NCI-H1436 treated with DMSO at 0.1 percent for 48 hours (cell line): ENCODE measurements at places on chromosomes 12 and 14.

DNA sequence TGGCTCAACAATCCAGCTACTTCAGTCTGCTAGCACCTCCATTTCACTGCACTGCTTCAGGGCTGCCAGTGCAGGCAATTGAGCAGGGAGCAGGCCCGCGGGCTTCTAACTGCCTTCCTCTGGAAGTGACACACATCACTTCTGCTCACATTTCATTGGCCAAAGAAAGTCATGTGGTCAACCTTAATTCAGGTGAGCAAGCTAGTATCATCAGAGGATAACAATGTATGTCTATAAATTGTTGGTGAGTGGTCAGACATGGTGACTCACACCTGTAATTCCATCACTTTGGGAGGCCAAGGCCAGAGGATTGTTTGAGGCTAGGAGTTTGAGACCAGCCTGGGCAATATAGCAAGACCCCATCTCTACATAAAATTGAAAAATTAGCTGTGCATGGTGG lies 22.3 kb upstream of the CHGA start:
- no peak for DNase-seq

- no peak for DNase-seq
Measured at GRCh38 chr12:116266168-116266601, 11.3 kb downstream of the MED13L start.

- DNase-seq: no peak
Measured at GRCh38 chr14:76193696-76194095, 42.0 kb downstream of the GPATCH2L start.

- DNase-seq: no peak
Measured at GRCh38 chr12:52522346-52523011, 2.3 kb upstream of the KRT5 start.

DNA sequence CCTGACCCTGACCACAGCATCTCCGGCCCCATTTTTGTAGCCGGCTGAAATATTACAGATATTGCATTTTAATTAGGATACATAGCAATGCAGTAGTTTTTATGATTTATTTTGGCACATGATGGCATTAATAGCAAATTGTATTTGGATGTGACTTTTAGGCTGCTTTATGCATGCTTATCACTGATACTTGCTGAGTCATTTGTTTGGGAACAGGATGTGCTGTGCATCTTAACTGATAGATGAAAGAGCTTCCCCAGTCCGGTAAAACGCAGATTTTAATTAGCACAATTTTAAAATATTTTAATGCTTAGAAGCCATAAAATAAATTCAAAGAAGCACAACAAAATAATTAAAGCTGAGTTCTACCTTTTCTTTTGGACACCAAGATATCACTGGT lies 90.7 kb downstream of the OTOGL start:
- no peak for DNase-seq

- DNase-seq: peak; percentile 79
Measured at GRCh38 chr12:2583642-2584401, 210.9 kb upstream of the FKBP4 start.

GRCh38 chr14:54675236-54676128 lies 108.6 kb downstream of the SAMD4A start:
- DNase-seq: no peak

GRCh38 chr12:18706798-18707197 lies 31.0 kb downstream of the PLCZ1 start:
- no peak for DNase-seq

- DNase-seq: no peak
Measured at GRCh38 chr12:61857968-61858367, 402.2 kb upstream of the USP15 start.

DNA sequence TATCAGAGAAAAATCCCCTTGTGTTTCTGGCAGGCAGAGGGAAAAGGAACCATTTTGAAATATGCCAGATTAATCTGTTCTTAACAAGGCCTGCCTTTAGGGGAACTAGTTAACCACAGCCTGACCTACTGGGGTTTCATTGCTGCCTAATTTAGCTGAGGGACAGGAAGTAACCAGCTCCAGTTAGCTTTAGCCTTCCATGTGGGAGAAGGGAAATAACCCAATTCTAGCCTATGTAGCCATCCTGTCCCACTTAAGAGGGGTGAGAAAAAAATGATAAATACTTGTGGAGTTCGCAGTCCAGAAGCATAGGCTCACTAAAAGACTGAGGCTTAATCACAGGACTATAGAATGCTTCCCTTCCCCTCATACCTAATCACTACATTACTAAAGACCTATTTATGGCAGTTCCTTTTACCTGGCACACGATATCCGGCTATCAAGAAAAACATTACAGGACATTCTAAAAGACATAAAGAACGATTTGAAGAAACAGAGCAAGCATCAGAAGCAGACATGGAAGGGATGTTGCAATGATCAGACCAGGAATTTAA lies 22.8 kb downstream of the COX8C start:
- no peak for DNase-seq

GRCh38 chr12:29212682-29213403 lies 63.8 kb downstream of the FAR2 start:
- no peak for DNase-seq

DNA sequence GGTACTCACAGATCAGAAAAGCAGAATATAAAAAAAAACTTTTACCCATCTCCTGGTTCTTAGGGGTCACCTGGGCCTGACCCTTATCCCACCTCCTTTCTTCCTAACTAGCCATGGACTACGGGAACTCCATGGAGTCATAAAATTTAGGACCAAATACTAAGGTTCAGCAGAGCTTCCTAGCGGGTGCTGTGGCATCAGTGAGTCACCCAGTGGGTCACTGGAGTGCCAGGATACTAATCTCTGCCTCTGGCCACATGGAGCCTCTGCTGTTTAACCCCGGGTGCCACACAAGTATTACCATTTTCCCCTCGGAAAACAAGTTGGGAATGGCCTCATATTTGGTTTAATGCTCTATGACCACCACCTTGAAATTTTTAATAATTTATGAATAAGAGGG lies 6.9 kb downstream of the ZBTB39 start:
- no peak for DNase-seq
